Umbilical cord (tissue), 2 donors: ENCODE measurements at places on chromosomes 5 and 9. TPM values are rescaled to one million over a fixed set of nuclear protein-coding genes. Genes with fewer than 3 reads are reported as not detected.

- no peak for DNase-seq
Observed at GRCh38 chr9:135584934-135585333, 23.4 kb downstream of the PAEP start.

DNA sequence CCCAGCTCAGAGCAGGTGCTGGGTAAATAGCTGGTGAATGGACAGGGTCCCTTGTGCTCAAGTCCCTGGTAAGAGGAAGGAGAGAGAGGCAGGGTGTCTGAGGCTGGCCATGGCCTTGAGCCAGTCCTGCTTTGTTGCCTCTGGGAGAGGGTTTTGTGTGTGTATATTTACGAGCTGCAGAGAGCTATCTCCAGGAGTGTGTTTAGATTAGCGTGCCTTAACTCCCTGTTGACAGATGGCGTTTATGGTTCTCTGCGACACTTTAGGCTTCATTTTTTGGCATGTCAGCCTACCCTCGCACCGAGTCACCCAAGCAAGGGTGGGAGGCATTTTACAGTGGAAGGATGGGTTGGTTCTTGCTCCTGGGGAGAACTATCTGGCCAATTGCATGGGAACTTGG lies 22.2 kb downstream of the HMCN2 start:
- DNase-seq, result peak; percentile 21

DNA sequence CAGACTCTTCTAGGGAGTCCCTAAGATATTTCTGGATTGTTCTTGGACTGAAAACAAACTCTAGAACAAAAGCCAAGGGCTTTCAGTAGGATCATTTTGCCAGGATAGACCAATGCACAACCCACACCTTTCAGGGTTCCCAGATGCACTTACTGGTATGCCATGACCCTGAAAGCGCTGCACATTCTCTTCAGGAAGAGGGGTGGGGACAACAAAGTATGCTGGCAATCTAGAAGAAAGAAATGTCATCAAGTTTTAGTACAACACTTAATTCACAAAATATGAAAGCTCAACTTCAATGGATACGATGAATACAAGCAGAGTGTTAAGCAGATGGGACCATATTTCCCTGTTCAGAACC lies 57.2 kb downstream of the MTMR12 start:
- no peak for DNase-seq

DNA sequence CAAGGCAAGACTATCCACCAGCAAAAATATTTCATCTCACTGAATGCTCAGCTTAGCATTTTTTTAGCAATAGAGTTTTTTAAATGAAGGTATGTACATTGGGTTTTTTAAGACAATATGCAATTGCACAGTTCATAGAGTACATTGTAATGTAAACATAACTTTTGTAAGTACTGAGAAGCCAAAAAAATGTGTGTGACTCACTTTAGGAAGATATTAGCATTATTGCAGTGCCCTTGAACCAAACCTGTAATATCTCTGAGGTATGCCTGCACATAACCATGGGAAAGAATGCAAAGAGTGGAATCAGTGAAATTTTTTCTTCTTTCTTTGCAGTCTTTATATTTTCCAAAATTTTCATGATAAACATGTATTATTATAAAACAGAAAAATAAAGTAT lies 1533.3 kb upstream of the WWC1 start:
- DNase-seq, result no peak

GRCh38 chr5:95615164-95615467 lies 4.8 kb upstream of the GPR150 start:
- no peak for DNase-seq

DNA sequence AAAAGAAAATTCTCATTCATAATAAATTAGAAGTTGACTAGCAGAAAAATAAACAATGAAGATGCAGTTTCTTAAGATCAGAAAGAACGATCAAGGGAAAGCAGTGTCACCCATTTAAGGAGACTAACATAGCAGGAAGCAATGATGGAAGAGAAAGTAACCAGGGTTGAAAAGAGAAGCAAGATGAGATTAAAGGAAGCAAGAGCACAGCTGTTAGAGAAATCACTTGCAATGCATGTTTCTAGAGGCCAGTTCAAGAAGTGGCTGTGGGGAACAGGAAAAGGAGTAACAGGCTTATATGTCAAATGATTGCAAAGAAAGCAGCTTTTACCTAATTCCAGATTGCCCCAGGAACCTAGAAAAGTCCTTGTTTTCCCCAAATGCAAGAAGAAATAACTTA lies 46.8 kb upstream of the SLC1A1 start:
- peak; percentile 5 for DNase-seq

GRCh38 chr9:99016681-99017387 lies 73.1 kb downstream of the COL15A1 start:
- no peak for DNase-seq

GRCh38 chr5:85357309-85357708 lies 972.6 kb upstream of the EDIL3 start:
- DNase-seq, result no peak

- DNase-seq, result peak; percentile 64
Observed at GRCh38 chr5:143968071-143968878, 156.3 kb downstream of the HMHB1 start.

- DNase-seq, result peak; percentile 76
Observed at GRCh38 chr9:122261469-122261881, 3.2 kb downstream of the RBM18 start.

DNA sequence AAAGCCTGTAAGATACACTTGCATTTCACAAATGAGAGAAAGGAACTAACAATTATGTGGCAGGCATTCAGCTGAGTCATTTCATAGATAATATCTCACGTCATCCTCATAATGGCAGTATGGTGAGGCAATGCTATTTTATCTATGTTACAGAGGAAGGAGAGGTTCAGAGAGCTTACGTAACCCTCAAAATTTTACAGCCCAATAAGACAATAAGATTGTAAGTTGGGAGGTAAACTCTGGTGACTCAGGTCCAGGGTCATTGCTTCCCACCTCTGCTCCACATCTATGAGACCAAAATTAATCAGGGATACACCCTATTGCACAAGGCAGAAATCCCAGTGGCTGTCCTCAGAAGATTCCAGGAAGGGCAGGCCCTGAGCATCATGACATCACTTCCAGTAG lies 309.7 kb downstream of the NSG2 start:
- peak; percentile 36 for DNase-seq

- peak; percentile 79 for DNase-seq
Observed at GRCh38 chr9:91954841-91955471, 4.9 kb upstream of the ROR2 start.

- DNase-seq, result no peak
Observed at GRCh38 chr9:91443994-91444392, 20.4 kb upstream of the NFIL3 start.

DNA sequence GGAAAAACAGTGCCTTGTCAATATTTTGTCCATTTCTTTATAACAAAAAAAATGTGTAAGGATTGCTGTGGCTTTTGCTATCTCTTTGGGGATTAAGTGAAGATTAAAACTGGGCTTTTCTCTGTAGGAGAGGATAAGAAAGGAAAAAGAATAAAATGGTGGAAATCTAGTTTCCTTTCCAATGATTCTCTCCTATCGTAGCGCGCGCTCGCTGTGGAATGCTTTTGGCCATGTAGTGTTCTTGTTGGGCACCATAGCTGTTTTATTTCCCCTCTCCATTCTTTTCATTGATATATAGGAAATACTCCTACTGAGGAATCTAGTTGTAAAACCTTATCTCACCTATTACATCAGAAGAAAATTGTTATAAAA lies 1.5 kb downstream of the STXBP1 start:
- DNase-seq, result no peak

GRCh38 chr5:103860327-103860726 lies 297.7 kb upstream of the NUDT12 start:
- DNase-seq, result no peak

- no peak for DNase-seq
Observed at GRCh38 chr9:72954431-72955125, 1.7 kb upstream of the ALDH1A1 start.

- DNase-seq, result peak; percentile 84
Observed at GRCh38 chr5:149782018-149782894, 52.1 kb downstream of the PPARGC1B start.

GRCh38 chr5:67209141-67209771 lies 12.7 kb upstream of the CD180 start:
- peak; percentile 77 for DNase-seq

DNA sequence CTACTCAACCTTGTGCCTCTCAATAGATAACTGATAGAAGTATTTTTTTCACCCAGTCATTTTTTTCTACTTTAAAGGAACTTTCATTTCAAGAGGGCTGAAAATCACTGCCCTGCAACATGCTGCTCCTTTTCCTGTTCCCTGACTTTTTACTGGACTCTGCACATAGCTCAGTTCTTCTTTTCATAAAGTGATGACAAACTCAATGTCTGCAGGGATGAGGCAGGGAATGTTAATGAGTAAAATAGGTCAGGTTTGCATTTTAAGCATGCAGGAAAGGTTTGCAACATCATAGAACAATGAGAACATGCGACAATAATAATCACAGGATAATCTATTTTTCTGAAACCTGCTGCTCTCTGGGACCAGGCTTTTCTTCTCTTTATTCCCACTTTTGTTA lies 172.2 kb upstream of the SGCD start:
- DNase-seq, result no peak

Gene FAM151B
- total RNA-seq, result 11.1 TPM

Gene NKD2
- 1.9 TPM for total RNA-seq

Gene FBP1
- not detected for total RNA-seq

Gene PRR16
- total RNA-seq, result 7.9 TPM

Gene QSOX2
- 3.1 TPM for total RNA-seq

Gene POLK
- total RNA-seq, result 82.8 TPM

Gene ADAMTSL1
- 26.5 TPM for total RNA-seq

Gene KCNN2
- 3.9 TPM for total RNA-seq

Gene MED10
- total RNA-seq, result 7.7 TPM

Gene LURAP1L
- 30.8 TPM for total RNA-seq

Gene GCNT4
- total RNA-seq, result 15.2 TPM

Gene FREM1
- total RNA-seq, result 24.6 TPM

Gene ARHGEF39
- 5.5 TPM for total RNA-seq

Gene PCDHGA5
- total RNA-seq, result 1.9 TPM

Gene KCNIP1
- total RNA-seq, result 2.9 TPM
